MV-4-11 (cell line): ENCODE measurements at places on chromosomes 12 and 14.
A peak's percentile ranks its signal among the peaks of the same experiment; 100 is the strongest.

DNA sequence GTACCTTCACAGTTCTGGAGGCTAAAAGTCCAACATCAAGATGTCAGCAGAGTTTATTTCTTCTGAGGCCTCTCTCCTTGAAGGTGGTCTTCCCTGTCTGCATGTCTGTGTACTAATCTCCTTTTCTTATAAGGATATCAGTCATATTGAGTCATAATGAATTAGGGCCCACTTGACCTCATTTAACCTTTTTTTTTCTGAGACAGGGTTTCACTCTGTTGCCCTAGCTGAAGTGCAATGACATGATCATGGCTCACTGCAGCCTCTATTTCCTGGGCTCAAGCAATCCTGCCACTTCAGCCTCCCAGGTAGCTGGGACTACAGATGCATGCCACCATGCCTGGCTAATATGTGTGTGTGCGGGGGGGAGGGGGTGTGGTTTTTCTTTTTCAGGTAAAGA, 41.7 kb downstream of the PPM1H start:
- no peak for DNase-seq

- DNase-seq, result peak; percentile 46
These were observed 21.6 kb downstream of the C12orf75 start for GRCh38 chr12:105352052-105352451.

GRCh38 chr12:121738340-121738858, 25.8 kb downstream of the TMEM120B start:
- no peak for DNase-seq

GRCh38 chr14:25477316-25478098, 427.6 kb upstream of the STXBP6 start:
- DNase-seq, result no peak

DNA sequence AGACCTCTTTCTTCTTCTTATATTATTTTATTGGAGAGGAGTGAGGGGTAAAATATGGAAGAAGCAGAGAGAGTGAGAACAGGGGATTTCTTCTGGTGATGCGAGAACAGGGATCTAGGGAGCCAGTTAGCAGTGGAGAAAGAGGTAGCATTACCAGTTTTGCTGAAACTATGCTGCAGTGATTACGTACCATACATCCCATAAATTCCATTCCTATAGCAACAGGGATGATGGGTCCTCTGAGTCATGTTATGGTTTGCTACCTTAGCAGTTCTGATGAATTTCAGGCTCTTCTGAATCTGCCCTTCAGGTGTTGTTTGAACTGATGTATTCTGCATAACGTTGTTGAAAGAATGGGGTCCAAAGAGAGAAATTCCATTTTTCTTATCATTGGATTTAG, 625.4 kb upstream of the LRFN5 start:
- no peak for DNase-seq

GRCh38 chr12:57096748-57097553, 8.0 kb downstream of the NAB2 start:
- no peak for DNase-seq

- DNase-seq, result peak; percentile 70
These were observed 250.9 kb upstream of the PELI2 start for GRCh38 chr14:55867311-55867710.

- DNase-seq, result no peak
These were observed 40.4 kb upstream of the MYL2 start for GRCh38 chr12:110960795-110961194.

- DNase-seq, result no peak
These were observed 5.8 kb downstream of the EFS start for GRCh38 chr14:23359167-23359626.

DNA sequence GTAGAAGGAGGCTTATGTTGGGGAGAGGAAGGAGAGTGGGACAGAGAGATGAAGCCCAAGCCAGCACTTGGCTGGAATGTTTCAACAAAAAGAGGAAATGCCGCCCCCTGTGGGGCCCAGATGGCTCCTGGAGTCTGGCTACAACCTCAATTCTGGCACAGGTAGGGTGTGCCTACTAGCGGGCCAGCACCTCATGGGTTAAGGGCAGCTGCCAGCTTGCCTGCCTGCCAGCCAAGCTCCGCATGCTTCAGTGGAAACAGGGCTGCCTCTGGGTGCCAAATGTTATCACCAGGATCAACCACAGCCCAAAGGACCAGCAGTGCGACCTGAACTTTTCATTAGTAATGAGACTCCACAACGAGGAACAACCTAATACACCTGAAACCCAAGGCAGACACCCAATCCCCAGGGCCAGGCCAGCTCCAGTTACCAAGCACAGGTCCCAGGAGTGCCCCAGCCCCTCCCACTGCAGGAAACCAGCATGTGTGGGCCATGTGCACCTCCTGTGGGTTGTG, 11.3 kb downstream of the RAB15 start:
- DNase-seq, result no peak

DNA sequence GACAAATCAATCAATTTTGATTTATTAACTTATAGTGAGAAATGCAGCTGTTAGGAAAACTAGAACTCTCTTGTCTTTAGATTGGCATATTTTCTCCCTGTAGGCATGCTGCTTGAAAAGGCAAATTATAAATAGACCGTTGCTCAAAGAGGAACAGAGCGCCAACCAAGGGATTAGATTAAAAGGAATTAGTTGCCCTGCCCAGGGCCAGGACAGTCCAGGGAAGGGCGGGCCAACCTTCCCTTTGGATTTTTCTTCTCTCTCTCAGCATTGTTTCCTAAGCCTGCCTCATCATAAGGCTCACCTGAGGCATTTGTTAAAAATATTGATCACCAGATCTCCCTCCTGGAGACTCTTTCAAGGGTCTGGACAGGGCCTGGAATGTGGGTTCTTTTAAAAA, 8.6 kb downstream of the CIPC start:
- peak; percentile 9 for DNase-seq

DNA sequence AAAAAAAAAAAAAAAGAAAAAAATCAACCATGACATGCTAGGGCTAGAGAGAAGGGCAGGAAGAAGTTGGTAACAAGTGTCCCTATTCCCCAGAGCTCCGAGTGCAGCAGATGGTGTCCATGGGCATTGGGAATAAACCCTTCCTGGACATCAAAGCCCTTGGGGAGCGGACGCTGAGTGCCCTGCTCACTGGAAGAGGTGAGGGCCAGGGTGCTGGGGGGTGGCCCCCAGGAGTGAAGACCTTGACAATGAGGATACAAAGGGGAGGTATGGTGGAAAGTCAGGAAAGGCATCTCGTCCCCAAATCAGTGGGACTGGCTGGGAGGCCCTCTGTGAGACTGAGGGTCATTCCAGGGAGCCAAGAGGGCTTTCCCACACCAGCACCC, 11.6 kb downstream of the ZNF219 start:
- DNase-seq, result no peak

DNA sequence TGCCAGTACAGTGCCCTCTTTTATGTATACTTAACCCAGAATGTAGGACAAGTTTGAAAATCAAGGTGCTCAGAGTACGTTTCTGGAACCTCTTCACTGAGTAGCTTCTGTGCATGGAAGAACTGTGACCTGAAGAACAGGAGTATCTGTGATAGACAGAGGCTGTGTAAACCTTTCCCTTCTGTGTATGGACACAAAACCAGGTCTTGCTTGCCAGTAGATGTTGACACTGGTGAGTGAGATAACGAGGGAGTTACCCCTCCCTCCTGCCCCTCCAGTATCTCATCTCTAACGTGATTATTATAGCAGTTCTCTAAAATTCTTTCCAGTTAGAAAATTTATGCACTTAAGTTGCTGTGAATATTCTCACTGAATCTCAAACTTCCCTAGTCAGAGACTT, 170.8 kb downstream of the RPL10L start:
- DNase-seq, result no peak

GRCh38 chr14:71179066-71179465, 271.8 kb downstream of the PCNX1 start:
- no peak for DNase-seq

GRCh38 chr12:94488463-94488862, 28.8 kb upstream of the CEP83 start:
- peak; percentile 75 for DNase-seq

DNA sequence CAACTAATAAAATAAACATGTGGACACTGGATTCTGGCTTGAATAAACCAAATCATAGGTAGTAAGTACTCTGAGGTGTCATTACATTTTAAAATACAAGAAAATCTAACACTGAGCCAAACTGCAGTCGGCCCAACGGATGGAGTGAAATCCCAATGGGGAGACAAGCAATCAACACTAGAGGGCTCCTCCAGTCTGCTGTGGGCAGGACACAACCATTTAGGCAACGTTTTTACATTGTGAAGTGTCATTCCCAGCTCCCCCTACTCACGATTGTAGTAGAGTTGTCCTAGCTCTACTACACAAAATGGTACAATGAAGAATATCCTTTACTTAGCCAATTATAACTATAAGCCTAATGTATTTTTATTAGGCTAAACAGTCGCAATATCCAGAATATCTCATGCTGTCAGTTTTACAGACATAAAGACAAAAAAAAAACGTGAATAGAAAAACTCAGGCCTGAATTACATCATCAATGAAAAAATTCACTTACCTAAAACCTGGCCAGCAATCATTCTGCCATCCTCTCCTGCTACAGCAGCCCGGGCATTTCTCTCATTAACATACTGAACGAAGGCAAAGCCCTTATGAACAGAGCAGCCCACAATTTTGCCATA, 35.7 kb downstream of the HNRNPC start:
- no peak for DNase-seq

DNA sequence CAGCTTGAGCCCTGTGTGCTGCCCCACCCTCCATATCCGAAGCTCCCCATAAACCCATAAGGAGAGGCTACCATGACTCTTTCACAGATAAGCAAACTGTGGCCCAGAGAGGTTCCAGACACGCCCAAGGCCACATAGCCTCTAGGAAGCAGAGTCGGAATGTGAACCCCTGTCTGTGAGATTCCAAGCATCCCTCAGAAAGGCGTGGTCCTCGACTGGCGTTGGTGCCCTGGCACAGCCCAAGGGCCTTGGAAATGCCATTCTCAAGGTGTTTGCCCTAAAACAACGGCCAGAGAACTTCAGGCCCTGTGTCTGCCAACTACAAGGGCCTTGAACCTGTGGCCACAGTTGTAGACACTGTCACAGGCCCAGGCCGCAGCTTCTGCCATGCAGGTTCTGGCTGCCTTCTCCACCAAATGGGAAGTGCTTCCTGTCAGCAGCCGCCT, 8.5 kb upstream of the DIO3 start:
- DNase-seq, result no peak

GRCh38 chr12:18468246-18469075, 207.1 kb downstream of the PIK3C2G start:
- no peak for DNase-seq

DNA sequence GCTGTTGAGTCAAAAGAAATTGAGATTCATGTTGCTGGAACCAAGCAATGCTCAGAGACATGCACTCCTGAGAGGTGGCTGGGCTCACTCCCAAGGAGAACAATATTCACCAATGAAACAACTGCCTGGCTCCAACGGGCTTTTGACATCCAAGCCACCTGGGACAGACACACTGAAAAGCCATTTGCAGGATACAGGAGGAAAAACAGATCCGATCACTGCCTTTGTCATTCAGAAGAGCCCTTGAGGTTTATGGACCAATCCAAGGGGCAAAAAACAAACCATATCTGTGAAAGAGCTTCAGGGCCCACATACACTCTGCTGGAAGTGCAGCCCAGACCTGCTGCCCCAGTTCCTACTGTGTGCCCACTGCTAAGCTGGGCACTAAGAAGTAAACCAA, 277.5 kb downstream of the NUAK1 start:
- no peak for DNase-seq

GRCh38 chr12:42446761-42447160, 120.8 kb downstream of the PPHLN1 start:
- no peak for DNase-seq

DNA sequence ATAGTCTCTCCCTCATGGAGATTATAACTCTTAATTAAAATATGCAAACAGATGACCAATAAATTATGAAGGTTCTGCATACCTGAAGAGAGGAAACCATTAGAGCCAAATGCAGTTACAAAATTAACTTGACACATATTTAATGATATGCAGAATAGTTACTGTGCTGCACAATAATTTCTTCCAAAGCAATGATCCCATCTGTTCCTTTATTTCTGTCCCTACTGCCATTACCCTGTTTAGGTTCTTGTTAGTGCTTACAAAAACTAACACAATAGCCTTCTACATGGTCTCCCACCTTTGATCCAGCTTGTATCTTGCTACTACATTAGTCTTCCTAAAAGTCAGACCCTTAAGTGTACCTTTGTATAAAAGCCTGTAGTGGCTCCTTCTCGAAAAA, 411.1 kb downstream of the APAF1 start:
- no peak for DNase-seq

DNA sequence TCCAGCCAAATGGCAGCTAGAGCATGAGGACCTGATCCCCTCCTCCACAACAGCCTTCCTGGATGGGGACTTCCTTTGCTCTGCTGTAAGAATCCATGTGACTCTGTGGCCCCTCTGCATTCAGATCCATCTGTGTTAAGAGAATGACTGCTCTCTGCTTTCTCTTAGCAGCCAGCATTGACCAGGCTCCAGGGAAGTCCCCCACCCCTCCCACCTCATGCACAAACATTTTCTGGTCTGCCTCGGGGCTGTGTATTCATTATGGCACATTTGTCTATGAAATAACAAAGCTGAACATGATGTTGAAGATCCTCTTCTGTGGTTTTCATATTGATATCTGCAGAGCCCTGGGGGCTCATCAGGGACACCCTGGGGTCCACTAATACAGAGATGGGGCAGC, 201.7 kb downstream of the NUAK1 start:
- DNase-seq, result no peak

DNA sequence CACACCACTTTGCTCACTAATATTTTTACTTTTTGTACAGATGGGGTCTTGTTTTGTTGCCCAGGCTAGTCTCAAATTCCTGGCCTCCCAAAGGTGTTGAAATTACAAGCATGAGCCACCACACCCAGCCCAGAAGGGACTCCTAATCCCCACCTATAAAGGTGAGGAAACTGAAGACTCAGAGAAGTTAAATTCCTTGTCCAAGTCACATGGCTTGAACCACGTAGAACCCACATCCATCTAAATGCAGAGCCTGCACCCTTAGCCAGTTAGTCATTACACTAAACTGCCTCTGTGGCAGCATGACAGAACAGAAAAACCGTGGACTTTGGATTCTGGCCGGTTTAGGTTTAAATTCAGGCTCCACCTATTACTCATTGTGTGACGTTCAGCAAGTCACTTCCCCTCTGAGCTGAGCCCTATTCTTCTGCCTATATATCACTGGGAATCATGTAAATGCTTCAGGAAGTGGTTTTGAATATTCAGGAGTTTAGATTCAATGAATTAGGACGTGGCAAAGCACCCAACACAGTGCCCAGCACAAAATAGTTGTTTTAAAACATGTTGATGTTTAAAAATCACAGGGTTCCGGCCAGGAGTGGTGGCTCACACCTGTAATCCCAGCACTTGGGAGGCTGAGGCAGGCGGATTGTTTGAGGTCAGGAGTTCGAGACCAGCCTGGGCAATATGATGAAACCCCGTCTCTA, 3.0 kb upstream of the CORO1C start:
- DNase-seq, result peak; percentile 88

DNA sequence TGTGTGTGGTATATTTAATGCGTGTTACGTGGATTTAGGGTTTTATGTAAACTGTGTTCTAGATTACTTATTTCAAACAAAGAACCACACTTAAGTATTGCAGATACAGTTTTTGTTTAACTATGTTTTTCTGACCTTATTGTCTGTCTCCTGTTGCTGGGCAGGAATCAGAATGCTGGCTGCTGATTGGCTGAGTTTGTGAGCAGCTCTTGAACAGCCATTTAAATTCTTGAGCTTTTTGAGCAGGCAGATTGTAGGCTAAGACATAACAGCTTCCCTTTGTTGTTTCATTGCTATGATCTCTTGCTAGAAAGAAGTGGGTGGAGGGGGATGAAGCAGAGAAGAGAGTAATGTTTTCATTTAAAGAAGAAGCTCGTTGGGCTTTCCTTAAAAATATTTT, 52.2 kb downstream of the ATF7IP start:
- peak; percentile 40 for DNase-seq

GRCh38 chr14:26959437-26959836, 361.6 kb upstream of the NOVA1 start:
- no peak for DNase-seq
